ENCODE measurements at places on chromosomes 3 and 15. TPM values are rescaled to one million over a fixed set of nuclear protein-coding genes. Genes with fewer than 3 reads are reported as not detected.

The WDR93 gene
- not detected for total RNA-seq

The SERINC4 gene
- total RNA-seq, result not detected

DNA sequence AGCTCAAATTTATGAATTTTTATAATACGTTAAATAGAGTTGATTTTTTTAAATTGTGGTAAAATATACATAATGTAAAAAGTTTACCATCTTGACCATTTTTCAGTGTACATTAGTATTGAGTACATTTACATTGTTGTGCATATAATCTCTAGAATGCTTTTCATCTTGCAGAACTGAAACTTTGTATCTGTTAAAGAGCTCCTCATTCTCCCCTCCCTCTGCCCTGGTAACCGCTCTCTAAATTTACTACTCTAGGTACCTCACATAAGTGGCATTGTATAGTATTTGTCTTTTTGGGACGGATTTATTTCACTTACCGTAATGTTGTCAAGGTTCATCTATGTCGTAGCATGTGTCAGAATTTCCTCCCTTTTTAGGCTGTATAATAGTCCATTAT is 13.6 kb downstream of the TBC1D23 start:
- no peaks in the 10 kb centered on the region for H3K27me3 ChIP-seq
- DNase-seq, result no peak
- no peak overlapping the region for H3K4me3 ChIP-seq

DNA sequence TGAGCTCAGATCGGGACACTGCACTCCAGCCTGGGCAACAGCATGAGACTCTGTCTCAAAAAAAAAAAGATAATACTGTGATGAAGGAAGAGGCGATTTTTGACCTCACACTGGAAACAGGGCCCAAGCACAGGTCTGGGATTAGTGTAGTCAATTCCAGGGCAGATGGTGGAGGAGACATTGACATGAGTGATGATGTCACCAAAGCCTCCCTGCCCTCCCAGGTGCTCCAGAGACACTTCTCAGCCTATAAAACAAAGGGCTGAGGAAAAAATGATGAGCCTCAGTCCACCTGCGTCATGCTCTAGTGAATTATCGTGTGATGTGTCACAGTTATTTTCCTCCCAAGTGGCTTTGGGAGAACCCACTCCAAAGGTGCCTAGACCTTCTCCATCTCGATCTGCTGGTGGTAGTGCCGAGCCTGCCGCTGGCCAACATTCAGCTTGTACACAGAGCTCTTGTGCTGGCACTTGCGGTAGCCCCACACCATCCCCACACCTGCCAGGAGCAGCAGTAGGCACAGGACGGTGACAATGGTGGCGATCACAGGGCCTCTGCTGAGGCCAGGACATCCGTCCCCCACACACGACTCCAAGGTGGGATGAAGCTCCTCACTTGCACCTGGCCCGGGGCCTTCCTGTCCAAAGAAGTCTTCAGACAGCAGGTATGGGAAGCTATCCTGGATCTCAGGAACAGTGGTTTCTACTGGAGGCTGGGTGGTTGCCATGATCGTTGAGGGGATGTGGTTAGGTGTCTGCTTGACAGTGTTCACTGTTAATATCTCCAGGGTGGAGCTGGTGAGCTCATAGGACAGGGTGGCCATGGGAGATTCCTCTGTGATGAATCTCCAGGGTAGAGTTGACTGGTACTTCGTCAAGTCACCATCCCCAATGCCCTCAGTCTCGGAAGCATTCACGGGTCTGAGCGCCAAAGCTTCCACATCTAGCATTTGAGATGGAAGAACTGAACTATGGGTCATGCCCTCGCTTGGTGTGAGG is 38.8 kb downstream of the CRTAP start:
- no peak overlapping the region for H3K4me3 ChIP-seq
- H3K4me1 ChIP-seq, result peaks cover 4% of the 10 kb centered on the region
- H3K36me3 ChIP-seq, result peaks cover 29% of the 10 kb centered on the region
- no peaks in the 10 kb centered on the region for H3K27me3 ChIP-seq
- H3K27ac ChIP-seq, result peak overlapping the region; percentile 78

- no peak for DNase-seq
- H3K36me3 ChIP-seq, result no peaks in the 10 kb centered on the region
- H3K27me3 ChIP-seq, result no peaks in the 10 kb centered on the region
- peak overlapping the region; percentile 67 for H3K27ac ChIP-seq
- H3K4me1 ChIP-seq, result no peaks in the 10 kb centered on the region
Observed at GRCh38 chr3:58333206-58334012, 717 bp downstream of the PXK start.

DNA sequence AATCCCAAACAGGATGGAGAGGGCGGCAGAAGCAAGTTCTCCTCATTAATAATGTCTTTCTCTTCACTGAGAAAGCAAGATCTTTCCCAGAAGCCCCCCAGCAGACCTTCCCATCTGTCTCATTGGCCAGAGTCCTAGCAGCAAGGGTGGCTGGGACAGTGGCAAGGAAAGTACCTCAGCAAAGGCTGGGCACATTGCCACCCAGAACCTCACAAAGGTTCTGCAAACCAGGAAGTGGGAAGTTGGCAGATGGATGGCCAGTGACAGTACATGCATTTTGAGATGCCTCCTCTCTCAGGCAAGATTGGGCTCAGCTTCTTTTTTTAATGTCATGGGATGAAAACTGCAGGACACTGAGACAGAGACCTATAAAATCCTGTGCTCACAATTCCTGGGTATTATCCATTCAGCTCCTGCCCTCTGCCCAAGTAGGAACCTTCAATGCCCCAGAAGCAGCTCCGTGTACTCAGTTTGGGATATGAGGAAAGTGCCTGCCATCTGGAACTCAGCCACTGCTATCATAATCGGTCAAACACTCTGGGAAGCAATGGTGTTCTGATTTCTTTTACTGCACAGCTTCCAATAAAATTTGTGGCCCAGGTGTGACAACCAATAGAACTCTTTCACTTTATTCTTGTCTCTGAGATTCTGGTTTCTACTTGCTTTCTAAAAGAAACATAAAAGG is 25.5 kb downstream of the DPH3 start:
- no peaks in the 10 kb centered on the region for H3K36me3 ChIP-seq
- no peak overlapping the region for H3K4me3 ChIP-seq
- DNase-seq, result no peak
- no peak overlapping the region for H3K27ac ChIP-seq
- H3K27me3 ChIP-seq, result no peaks in the 10 kb centered on the region

The CPN2 gene
- total RNA-seq, result not detected

DNA sequence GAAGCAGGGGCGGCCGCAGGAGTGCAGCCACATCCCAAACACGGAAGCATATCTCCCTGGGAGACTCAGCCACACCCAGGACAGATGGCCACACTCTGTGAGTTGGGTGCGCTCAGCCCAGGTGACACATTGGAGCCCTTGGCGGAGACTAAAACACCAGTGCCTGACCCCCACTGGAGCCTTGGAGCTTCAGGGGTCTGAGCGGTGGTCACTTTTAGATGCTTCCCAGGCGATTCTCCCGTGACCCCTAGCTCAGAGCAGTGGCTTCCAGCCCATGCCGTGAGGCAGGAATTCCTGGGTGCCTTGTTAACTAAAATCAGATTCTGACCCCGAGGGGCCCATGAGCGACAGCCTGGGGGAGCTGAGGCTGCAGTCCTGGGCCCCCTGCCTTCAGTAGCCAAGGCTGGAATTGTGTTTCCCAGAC is 54.5 kb downstream of the PLXNA1 start:
- no peaks in the 10 kb centered on the region for H3K27me3 ChIP-seq
- H3K4me1 ChIP-seq, result peaks cover 4% of the 10 kb centered on the region
- H3K27ac ChIP-seq, result no peak overlapping the region
- no peak for DNase-seq
- H3K4me3 ChIP-seq, result no peak overlapping the region
